ENCODE measurements at places on chromosomes 6 and 20.

GRCh38 chr6:156167016-156167624 lies 610.1 kb upstream of the ARID1B start:
- DNase-seq, result no peak

- no peak for DNase-seq
These were observed 13.6 kb downstream of the BAK1 start for GRCh38 chr6:33566182-33567084.

DNA sequence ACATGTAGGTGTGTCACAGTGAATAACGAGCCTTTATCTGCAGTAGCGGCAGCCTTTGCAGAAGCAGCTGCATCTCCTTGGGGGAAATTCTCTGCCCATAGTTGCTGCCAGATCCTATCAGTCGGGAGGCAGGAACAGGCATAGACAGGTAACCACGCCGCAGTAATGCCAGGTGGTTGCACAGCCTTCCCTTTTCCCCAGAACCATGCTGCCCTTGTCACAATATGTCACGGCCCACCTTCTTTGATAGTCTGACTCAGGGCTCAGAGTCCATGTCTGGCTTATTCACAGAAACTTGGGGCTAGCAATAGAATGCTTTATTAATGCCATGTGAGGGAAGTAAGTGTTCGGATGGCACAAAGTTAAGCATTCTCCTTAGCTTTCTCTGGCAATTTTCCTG lies 76.6 kb downstream of the F13A1 start:
- DNase-seq, result no peak

- no peak for DNase-seq
These were observed 20.9 kb upstream of the STK35 start for GRCh38 chr20:2080532-2081224.

All from stimulated activated CD4-positive, alpha-beta T cell treated with anti-CD3 and anti-CD28 coated beads, Interleukin-2, amount 100 ng/mL, for 4 hours (primary cell).